ENCODE measurements at places on chromosomes 7 and 10.

GRCh38 chr7:81684514-81685269, 85.2 kb downstream of the HGF start:
- DNase-seq = no peak

GRCh38 chr7:67731704-67732103, 735.1 kb downstream of the TYW1 start:
- no peak for DNase-seq

DNA sequence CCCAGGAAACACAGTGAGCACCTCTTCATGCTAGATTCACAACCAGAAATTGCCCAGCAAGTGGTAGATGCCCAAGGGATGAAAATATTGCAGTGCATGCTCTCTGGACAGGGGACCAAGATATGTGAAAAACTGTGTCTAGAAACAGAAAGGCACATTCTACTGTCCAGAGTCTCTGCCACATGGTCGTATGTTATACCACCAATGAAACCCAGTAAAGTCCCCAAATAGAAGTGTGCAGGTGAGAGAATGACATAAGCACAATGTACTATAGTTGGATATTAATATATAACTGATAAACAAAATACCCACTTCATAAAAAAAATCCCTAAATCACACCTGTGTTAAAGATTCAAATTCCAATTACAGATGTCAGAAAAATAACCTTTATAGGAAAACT, 43.8 kb downstream of the RASGEF1A start:
- no peak for DNase-seq

GRCh38 chr10:87863053-87863943, at the start of the genes KLLN and PTEN:
KLLN (minus strand) TSS chr10:87863533; CDS start chr10:87862487, 1,046 bp downstream.
PTEN (plus strand) TSS chr10:87863625; CDS start chr10:87864470, 845 bp downstream.
- DNase-seq = peak; percentile 80

- DNase-seq = no peak
These were observed 24.6 kb downstream of the CACNB2 start for GRCh38 chr10:18164748-18165361.

GRCh38 chr10:35153716-35154115, 27.1 kb downstream of the CREM start:
- no peak for DNase-seq

DNA sequence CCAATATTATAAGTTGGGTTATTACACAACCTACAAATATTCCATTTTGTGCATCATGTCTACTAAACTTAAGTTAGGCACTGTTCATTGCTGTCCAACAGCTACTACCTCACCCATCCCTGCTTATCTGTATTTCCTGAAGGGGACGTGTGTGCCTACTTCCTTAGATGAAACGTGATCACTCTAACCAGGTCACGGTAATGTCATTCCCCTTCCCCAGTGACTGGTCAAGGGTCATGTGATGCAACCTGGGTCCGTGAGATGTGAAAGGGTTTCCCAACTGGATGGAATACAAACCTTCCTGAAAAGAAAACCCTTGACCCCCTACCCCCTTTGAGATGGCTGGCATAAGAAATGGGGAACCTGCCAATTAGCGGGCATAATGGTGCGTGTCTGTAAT, 1.6 kb upstream of the NSMCE4A start:
- DNase-seq = no peak

DNA sequence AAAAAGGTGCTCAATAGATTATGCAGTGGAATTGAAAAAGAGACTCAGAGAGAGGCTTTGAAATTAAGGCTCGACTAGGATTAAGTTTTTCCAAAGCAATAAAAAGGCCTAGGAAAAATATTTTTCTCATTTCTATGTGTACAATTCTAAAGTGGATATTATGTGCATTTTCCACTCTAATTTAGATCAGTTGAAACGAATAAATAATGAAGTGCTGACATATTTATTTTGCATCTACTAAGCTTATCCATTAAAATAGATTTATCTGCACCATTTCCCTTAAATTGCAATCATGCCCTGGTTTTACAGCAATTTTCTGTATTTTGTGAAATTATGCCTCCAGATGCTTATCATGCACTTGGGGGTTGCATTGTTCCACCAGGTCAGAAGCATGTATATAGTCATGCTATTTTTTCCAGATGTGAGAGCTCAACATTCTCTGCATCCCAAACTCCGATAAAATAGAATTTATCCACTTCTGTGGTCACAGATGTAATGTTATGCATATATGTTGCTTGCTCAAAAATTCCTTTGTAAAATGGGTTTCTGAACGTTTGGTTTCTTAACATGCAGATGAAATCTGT, 18.3 kb downstream of the FIGNL1 start:
- no peak for DNase-seq

DNA sequence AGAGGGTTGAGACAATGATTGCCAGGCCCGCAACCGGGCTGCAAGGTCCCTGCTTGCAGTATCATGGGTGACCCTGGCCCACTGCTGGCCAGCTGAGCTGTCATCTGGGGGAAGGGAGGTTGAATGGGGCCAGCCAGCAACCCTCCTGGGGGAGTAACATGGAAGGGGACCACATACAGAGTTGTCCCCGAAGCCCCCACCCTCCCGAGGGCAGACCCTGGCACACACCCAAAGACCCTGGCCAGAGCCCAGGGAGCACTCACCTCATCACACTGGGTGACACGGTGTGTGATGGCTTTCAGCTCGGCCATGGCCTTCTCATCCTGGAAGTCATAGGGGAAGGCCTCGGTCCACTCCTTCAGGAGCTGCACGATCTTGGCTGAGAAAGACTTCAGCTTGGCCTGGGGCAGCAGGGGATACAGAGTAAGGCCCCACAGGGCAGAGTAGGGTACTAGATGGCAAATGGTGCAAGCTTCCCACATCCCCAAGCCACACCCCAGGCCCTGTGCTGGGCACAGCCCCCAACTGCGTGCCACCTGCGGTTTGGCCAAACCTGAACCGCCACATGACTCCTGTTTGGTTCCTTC, 63.4 kb downstream of the CSGALNACT2 start:
- DNase-seq = no peak

DNA sequence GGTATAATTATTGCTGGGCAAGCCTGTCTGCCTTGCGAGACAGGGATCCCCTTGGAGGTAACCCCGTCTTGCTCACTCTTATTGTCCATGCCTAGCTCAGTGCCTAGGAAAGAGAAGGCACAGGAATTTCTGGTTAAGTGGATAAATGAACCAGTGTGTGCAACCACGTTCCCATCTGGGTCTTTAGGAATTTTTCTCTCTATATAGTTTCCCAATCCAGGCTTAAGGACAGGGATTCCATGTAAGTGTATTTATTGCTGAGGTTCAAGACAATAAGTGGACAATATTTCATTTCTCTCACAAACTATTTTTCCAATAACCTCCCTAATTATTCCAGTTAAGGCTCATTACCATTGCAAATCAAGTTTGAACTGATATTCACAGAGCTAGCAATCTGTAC, 8.9 kb upstream of the ADAM12 start:
- DNase-seq = no peak

Measured in cortex of kidney (tissue), 1 donor.